ENCODE measurements at places on chromosomes 2 and 18. TPM values are rescaled to one million over a fixed set of nuclear protein-coding genes. Genes with fewer than 3 reads are reported as not detected.

DNA sequence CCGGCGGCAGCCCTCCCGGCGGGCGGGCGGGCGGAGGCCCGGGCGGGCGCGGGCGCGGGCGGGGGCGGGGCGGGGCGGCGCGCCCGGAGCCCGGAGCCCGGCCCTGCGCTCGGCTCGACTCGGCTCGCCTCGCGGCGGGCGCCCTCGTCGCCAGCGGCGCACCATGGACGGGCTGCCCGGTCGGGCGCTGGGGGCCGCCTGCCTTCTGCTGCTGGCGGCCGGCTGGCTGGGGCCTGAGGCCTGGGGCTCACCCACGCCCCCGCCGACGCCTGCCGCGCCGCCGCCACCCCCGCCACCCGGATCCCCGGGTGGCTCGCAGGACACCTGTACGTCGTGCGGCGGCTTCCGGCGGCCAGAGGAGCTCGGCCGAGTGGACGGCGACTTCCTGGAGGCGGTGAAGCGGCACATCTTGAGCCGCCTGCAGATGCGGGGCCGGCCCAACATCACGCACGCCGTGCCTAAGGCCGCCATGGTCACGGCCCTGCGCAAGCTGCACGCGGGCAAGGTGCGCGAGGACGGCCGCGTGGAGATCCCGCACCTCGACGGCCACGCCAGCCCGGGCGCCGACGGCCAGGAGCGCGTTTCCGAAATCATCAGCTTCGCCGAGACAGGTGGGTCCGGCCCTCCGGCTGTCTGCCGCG, at the start of gene INHBB:
INHBB (plus strand) TSS at position 111 of the 641 bp plus-strand sequence; CDS start at position 164, 53 bp downstream.
- DNase-seq, result no peak

DNA sequence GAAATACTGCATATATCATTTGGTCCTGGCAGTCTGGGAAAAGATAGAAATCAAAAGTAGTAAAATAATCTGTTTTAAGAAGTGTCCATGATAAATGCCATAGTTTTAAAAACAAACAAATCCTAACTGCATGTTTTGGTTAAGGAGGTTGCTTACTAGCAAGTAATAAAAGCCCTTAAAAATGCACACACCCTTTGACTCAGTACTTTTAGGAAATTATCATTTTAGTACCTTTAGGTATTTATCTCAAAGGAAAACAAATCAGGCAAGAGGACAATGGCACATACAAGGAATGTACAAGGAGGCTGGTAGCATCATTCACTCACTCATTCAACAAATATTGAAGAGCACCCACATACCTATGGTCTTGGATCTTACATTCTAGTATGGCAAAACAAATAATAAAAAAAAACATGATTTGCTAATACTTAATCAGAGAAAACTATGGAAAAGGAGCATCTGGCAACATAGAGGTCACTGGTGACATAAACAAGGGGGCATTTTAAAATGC, 67.6 kb downstream of the OLA1 start:
- DNase-seq, result no peak

DNA sequence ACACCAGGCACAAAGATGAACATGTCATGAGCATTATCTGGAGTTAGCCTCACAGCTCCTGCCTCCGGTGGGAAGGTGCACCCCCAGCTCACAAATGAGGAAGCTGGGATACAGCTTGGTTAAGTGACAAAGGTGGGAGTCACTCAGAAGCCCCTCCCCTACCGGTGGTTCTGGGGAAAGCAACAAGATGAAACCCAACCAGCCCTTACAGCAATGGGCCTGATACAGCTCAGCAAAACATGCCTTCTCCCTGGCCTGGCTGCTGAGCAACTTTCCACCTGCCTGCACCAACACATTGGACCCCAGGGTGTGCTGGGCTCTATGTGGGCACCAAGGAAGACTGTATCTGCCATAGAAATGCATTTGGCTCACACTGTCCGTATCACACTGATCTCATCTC, 113.2 kb downstream of the GYPC start:
- no peak for DNase-seq

DNA sequence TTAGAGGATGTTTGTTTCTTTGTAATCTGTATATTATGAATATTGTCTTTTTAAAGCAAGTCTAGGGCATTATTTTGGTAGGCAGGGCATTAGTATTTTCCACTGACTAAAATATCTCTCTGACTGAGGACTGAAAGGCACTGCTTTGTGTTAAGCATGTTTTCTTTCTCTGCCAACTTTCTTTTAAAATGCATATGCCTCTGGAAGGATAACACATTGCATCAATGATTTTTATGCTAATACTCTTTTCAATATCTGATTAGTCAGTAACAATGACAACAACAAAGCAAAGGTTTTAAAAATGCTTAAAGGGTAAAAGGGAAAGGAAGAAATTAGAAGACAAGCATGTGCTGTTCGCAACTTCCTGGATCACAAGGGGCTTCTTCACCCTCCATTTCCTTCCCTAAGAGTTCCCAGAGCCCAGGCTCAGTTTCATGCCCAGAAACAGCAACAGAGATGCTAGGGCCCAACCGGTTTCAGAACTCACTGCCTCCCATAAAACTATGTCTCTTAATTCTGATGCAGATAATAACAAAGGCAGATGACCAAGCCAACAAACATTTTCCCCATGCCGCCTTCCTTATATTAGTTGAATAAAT, 786.8 kb upstream of the ACVR2A start:
- no peak for DNase-seq

GRCh38 chr2:120831086-120831485, 95.4 kb downstream of the GLI2 start:
- no peak for DNase-seq

DNA sequence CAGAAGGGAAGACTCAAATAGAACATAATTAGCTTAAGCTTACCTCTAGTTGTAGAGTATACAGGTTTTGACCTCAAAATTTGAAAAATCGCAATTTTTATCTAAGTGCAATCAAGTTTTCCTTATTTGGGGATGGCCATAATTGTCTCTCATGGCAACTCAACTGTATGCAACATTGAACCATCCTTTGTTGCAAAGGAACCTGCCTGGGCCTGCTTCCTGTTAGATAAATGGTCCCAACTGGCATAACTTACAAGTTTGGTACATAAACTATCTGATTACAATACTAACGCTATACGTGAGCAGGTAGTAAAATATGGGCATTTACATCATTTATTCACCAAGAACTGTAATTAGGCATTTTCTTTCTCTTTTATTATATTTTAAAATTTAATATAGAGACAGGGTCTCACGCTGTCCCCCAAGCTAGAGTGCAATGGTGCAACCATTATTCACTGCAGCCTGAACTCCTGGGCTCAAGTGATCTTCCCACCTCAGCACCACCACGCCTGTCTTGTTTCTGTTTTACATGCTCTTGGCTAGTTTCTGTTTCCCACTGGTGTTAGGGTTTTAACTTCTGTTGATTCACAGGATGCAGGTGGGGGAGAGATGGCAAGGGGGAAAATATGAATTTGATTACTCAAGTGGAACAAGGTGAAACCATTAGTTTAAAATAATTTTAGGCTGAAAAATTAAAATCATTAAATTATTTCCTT, 55.3 kb upstream of the B3GNT2 start:
- DNase-seq, result no peak

- DNase-seq, result peak; percentile 29
Observed at GRCh38 chr2:241095594-241096290, 6.3 kb downstream of the MTERF4 start.

GRCh38 chr2:24915796-24916195, 4.2 kb downstream of the ADCY3 start:
- no peak for DNase-seq

DNA sequence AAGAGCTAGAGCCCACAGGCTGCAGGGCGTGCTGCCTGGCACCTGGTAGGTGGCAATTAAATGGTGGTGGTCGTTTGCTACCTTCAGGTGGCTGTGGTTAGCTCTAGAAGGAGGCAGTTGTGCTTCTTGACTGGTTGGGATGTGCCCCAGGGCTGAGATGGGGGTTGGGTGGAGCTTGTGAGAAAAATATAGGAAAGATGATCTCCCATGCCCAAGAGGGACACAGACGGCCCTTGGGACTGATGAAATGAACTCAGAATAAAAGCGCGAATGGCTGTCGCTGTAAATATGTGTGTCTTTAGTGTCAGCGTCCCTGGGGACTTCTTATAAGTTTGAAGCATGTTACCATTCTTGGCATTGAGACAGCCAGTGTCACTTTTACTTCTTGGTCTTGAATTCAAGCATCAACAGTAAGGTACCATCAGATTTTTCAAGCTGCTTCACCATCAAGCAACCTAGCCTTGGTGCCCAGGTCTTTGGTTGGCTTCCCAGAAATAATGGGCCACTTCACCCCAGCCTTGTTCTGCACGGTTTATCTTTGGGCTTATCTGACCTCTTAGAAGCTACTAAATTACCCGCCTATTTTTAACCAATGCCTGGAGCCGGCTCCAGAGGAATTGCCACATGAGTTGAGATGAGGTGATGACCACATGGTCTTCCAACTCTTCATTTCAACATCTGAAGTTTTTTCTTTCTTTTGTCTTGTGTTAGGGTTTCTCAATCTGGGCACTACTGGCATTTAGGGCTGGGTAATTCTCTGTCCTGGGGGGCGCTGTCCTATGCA, 11.9 kb downstream of the LRRFIP1 start:
- DNase-seq, result no peak

The DPP10 gene
- total RNA-seq, result not detected

The SERPINB12 gene
- not detected for total RNA-seq

The C2orf15 gene
- total RNA-seq, result 0.29 TPM

The TCF23 gene
- not detected for total RNA-seq

The CDH2 gene
- total RNA-seq, result 0.16 TPM

The ZC3H6 gene
- 3.3 TPM for total RNA-seq

The CDCA7 gene
- total RNA-seq, result 115 TPM
